Activated CD4-positive, CD25-positive, alpha-beta regulatory T cell treated with anti-CD3 and anti-CD28 coated beads, Interleukin-2, amount 50 U/mL, for 24 hours (primary cell): ENCODE measurements at places on chromosomes 11 and 22.

- no peak for ATAC-seq
Observed at GRCh38 chr11:36022882-36023281, 79.0 kb downstream of the LDLRAD3 start.

DNA sequence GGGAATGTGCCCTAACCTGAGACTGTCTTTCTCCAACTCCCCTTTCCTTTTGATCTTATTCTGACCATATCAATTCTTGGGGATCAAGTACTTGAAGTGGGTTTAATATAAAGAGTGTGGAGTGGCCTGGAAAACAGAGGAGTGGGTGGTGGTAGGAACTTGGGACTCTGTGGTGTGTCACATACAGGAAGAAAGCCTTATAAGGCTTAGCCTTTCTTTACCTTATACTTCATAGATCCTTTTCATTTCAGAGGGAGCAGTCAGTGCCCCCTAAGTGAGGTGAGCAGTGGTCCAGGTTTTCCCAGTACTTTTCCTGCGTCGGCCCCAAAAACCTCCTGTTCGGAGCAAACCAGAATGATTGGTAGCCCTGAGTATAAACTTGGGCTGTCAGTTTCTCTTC lies 486 bp downstream of the OOSP1 start:
- no peak for ATAC-seq

DNA sequence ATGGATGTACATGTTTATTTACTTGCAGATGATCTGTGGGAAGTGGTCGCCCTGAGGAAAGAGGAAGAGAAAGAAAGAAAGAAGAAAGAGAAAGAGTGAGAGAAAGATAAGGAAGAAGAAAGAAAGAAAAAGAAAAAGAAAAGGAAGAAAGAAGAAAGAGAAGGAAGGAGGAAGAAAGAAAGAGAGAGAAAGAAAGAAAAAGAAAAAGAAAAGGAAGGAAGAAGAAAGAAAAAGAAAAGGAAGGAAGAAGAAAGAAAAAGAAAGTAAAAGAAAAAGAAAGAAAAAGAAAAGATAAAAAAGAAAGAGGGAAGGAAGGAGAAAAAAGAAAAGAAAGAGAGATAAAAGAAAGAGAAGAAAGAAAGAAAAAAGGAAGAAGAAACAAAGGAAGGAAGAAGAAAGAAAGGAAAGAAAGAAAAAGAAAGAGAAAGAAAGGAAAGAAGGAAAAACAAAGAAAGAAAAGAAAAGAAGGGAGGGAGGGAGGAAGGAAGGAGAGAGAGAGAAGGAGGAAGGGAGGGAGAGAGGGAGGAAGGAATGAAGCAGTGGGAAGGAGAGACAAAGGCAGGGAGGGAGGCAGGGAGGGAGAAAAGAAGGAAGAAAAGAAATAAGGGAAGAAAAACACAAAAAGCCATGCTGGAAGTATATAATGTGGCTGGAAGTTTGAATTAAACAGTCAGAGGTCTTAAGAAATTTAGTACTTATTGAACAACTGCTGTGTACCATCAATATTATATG lies 976.6 kb downstream of the FAM181B start:
- no peak for ATAC-seq

GRCh38 chr11:12721816-12722604 lies 47.8 kb downstream of the TEAD1 start:
- no peak for ATAC-seq

- no peak for ATAC-seq
Observed at GRCh38 chr11:12799334-12799835, 125.2 kb downstream of the TEAD1 start.

GRCh38 chr11:90737444-90738050 lies 514.7 kb upstream of the CHORDC1 start:
- ATAC-seq: no peak

DNA sequence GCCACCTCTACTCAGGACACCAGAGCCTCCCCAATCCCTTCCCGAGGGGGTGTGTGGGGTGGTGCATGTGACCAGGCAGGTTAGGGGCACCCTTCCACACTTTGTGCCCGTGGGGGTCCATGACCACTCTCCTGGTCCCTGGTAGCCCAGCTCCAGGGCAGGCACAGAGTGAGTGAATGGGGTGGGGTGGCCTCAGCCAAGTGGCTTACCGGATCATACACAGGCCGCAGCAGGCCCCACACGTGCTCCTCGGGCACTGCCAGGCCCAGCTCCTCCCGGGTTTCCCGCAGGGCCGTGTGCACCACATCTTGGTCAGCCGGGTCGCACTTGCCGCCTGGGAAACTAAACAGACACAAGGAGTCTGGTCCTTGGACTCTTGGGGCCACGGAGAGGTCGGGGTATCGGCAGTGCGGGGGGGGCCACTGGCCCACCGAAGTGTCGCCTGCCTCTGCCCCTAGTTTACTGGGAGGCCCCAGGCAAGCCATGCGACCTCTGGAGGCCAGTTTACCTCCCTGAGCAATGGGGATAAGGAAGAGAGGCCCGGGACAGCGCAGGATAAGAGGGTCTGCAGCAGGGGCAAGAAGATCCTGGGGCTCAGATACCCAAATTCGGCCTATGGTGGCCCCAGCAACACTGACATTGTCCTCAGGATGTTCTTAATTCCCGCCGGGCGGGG lies 889 bp downstream of the NUDT8 start:
- no peak for ATAC-seq

- peak; percentile 91 for ATAC-seq
Observed at GRCh38 chr11:95084509-95084908, 5.1 kb upstream of the ENDOD1 start.

- no peak for ATAC-seq
Observed at GRCh38 chr11:119787074-119787461, 58.1 kb upstream of the NECTIN1 start.

- no peak for ATAC-seq
Observed at GRCh38 chr11:134646561-134646960, 234.5 kb upstream of the B3GAT1 start.

GRCh38 chr22:49423125-49423650 lies 404.5 kb downstream of the BRD1 start:
- no peak for ATAC-seq

- ATAC-seq: no peak
Observed at GRCh38 chr11:1467270-1467669, 19.3 kb downstream of the MOB2 start.

DNA sequence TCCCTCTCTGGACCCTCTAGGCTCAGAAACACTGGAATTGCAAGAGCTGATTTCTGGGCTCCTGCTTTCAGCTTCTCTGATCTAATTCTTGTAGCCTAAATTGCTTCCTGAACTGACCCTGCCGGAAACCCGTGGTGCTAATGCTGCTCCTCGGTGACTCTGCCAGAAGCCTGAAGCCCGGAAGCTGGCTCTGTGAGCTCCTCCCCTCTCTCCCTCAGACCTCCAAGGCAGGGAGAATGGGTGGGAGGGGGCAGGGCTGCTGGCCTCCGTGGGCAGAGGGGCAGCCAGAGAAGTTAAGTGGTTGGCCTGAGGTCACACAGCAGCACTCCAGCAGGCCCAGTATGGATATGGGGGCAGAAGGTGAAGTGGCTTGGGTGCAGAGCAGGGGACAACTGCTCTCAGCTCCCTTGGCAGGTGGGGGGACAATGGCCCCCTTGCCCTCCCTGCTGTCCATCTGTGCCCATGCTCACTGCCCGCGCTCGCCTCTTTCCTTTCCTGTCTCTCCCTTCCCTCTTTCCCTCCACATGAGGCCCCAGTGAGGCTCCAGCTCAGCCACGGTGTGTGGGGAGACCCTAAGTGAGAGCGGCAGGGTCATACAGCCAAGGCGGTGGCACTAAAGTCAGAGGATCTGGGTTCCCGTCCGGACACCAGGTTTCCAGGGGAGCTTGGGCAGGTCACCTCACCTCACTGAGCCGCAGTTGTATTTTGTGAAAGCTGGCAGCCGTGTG lies 16.2 kb downstream of the CAPN5 start:
- peak; percentile 87 for ATAC-seq

DNA sequence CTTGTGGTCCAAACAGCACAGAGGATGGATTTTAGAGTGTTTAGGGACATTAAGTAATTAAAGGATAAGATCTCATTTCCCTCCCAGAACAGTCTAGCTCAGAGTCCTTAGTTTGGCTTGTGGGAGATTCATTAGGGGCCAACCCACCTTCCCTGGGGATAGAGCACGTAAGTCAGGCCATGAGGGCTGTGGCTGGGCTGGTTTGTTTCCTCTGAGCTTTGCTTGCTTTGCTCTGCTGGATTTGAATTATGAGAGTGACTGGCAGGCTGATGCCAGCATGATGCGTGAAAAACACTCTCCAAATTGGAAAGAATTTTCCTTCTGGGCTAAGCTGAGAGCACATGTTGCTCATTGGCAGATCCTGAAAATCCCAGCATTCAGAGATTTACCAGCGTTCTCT lies 84.7 kb upstream of the HEPHL1 start:
- no peak for ATAC-seq

DNA sequence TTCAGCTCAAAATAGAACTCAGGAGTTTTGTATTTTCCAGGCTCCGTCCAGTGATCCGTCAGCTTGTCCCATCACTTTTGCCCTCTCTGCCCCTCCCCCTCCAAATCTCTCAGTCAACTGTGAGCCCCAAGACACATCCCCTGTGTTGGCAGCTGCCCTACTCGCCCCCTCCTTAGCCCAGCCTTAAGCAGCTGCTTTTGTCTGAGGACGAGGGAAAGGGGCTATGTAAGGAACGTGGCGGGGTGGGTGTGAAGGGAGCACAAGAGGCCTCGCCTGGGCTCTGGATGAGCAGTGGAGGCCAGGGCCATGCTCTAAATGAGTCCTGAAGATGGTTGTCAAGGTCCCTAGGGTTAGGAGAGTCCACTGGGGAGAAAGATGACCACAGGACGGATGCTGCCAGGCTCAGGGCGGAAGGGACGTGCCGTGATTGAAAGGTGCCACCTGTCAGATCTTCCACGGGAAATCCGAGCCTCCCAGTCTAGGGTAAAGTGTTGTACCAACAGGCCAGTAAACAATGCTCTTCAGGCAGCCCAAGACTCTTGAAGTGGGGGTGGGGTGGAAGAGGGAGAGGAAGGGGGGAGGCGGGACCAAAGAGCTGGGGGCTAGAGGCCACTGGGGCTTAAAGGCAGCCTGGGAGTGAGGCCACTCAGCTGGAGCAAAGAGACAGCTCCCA lies at the start of gene SMTNL1:
SMTNL1 (plus strand) TSS at position 649 of the 673 bp plus-strand sequence. CDS start 5,048 bp downstream, outside the sequence.
- no peak for ATAC-seq

DNA sequence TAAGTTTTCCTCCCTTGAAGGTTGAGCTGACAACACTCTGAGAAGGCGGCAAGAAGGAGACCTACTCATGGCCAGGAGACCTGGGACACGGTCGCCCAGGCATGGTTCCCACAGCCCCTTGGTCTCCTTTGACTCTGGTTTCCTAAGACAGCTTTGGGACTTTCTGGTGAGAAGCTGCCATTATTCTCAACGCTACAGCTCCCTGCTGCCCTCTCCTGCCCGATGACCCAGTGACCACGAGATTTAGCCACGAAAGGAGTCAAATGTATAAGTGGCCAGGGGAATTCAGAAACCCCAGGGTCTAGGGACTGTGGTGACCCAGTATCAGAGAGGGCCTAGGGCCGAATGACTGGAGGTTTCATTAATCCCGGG lies 699 bp upstream of the SDF2L1 start:
- no peak for ATAC-seq
